Erythroblast (primary cell): ENCODE measurements at places on chromosomes 3 and 15.

DNA sequence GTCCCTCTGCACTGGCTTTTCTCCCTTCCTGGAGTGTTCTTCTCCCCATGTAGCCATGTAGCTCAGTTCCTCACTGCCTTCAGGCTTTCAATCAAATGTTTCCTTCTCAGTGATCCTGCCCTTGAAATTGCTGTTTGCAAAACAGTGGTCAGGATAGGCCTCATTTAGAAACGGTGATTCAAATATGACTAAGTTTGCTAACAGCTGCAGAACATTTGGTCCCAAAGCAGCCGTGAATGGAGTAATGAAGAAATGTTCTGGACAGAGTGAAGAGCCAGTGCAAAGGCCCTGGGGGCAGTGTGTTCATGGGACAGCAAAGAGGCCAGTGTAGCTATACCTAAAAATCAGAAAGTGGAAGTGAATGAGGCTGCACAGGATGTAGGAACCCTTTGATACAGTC, 223.4 kb downstream of the FEZF2 start:
- no peak for DNase-seq

DNA sequence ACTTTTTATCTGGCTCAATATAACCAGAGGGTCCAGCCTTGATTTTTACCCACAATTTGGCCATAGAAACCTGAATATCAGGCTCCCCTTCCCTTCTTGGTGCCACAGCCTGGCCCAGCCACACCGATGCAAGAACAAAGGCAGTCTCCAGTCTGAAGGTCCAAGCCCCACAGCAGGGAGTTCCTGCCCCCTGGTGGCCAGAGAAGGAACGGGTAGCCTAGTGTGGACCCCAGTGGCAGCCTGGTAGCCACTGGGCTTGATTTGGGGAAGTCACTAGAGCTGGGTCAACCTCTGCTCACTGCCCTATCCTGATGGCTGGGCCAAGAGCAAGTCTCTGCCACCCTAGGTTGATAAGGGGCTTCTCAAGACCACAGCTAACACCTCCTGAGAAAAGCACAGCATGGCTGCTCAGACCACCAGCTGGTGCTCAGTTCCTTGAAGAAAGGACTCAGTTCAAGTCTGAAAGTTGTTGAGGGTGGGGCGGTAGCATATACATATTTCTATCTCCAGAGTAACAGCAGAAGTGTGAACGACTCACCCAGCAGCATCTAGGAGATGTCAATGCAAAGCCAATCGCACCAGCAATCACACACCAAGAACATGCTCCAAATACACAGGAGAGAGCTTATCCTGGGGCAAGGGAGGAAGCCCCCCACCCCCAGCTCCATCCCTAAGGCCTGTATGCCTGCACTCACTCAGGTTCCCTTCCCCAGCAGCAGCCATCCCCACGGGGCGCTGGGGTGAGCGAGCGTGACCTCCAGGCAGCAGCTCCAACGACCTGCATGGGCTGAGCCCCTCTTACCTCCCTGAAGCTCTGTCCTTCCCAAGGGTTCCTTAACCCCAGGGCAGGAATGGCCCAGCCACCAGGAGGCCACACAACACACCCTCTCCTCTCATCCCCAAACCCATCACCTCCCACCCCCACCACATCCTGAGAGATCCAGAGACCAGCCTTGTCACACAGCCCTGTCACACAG, 7.6 kb downstream of the PFKFB4 start:
- DNase-seq, result peak; percentile 78

DNA sequence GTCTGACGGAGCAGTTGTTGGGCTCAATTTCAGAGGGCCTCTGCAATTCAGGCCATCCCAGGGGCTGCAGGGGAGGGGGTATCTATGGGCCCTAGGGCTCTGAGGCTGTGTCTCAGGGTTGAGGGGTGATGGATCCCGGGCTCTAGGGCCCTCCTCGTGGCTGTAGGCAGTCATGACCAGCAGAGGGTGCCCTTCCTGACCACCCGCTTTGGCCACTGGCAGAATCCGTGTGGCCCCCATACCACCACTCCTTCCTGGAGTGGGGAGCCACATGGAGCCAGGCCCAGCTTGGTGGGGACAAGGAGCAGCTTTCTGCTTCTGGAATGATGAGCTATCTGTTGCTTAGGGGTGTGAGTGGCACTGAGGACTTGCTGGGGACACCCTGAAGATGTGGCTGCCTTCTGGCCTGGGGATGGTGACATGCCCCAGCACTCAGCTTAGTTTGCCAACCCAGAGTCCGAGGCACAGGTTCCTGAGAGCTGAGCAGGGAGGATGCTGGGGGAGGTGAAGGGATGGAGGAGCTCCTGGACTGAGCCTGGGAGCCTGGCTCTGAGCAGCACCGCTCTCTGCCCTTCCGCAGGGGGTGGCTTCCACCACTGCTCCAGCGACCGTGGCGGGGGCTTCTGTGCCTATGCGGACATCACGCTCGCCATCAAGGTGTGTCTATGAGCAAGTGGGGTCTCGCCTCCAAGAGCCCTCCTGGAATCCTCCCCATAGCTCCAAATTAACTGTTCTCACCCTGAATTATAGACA, 20.2 kb downstream of the HDAC11 start:
- peak; percentile 47 for DNase-seq

DNA sequence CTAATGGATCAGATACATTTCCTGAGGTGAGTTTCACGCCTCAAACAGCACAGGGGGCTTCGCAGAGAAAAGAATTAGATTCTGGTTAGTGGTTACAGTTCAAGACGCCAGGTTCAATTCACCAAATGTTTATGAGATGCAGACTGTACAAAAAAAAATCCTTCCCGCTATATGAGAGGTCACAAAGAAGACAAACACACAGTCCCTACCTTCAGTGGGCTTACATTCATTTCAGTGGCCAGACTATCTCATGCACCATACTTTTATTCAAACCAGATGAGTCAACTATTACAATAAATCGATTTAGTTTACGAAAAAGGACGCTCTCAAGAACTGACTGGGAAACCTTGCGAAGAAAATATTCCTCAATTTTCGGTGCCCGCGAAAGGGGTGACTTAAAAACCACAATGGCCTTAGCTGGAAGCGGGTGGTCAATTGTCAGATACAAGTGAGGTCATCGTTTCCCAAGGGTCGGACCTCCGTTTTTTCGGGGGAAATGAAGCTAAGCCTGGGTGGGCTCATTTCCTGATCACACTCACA, 695 bp downstream of the METTL6 start:
- no peak for DNase-seq

DNA sequence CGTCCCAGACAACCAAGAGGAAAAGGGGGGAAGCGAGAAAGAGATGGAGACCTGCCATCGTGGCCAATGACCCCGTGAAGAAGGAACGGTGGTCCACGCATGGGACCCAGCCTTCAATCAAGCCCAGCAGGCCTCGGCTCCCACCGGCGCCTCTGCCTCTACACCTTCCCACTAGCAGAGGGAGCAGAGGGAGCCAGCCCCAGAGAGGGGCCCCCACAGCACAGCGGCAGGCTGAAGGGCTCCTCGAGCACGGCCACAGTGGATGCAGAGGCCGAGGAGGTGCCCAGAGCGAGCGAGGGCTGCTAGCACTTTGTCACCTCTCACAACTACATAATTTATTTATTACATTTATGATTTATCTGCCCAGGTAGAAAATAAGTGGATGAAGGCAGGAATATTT, 68.4 kb upstream of the TOPAZ1 start:
- no peak for DNase-seq

- DNase-seq, result no peak
These were observed 109.6 kb upstream of the CTDSPL start for GRCh38 chr3:37751967-37752648.

DNA sequence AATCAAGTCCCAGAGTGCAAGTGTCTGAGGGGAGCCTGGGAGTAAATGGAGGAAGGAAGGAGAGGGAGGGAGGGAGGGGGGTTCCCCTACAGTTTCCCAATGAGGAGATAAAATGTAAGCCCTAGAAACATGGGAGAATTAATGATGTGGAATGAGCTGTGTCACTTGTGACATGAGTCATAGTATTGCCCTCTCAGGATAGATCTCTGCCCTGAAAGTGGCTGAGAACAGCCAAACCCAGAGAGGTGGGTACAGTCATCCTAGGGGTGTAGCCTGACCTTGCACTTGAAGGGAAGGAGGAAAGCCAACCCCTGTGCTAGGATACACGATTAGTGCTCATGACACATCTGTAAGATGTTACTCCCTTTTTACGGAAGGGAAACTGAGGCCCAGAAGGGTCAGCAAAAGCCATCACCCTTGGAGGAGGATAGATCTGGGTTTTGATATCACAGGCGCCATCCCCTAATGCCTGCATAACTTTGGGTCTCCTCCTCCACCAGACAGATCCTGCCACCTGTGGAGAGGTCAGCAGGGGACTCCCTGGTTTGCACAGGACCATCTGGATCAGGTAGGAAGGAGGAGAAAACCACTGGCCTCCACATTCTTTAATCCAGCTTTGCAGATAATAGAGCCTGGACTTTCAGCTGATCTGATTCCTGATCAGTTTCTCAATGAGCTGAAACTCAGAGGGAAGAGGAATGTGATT, 23.1 kb upstream of the USP3 start:
- DNase-seq, result peak; percentile 34

GRCh38 chr3:125143982-125144652, 68.4 kb downstream of the SLC12A8 start:
- DNase-seq, result no peak

GRCh38 chr3:120452816-120453215, 2.0 kb upstream of the FSTL1 start:
- DNase-seq, result no peak

- no peak for DNase-seq
These were observed 382.1 kb downstream of the GAP43 start for GRCh38 chr3:116005404-116005803.

- no peak for DNase-seq
These were observed 113.9 kb downstream of the TMEM108 start for GRCh38 chr3:133152056-133152455.

DNA sequence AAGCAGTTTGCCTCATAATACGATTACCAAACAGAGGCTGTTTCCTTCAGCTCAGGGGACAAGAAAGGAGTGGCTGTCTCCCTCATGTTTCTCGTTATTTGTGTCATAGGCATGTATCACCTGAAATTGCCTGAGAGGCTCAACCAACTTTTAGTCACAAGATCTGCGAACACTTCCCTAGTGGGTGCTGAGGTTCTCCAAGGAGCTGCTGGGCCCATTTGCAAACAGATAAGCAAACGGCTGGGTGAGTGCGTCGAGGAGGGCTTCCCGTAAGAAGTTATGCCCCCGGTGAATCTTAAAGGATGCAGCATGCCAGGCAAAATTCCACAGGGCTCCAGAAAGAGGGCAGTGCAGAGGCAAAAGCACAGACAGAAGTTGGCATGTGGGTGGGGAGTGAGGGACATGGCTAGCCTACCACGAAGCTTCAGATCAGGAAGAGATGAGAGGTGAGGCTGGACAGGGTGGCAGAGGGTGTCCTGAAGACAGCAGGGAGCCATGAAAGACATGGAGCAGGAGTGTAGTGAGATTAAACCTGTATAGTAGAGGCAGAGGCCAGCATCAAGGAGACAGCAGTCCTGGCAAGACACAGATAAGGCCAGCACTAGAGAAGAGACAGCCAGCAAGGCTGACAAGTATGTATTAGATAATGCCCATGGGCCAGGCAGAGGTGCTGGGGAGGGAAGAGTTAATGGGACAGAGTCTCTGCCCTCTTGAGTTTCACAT, 4.0 kb upstream of the GP9 start:
- peak; percentile 95 for DNase-seq

DNA sequence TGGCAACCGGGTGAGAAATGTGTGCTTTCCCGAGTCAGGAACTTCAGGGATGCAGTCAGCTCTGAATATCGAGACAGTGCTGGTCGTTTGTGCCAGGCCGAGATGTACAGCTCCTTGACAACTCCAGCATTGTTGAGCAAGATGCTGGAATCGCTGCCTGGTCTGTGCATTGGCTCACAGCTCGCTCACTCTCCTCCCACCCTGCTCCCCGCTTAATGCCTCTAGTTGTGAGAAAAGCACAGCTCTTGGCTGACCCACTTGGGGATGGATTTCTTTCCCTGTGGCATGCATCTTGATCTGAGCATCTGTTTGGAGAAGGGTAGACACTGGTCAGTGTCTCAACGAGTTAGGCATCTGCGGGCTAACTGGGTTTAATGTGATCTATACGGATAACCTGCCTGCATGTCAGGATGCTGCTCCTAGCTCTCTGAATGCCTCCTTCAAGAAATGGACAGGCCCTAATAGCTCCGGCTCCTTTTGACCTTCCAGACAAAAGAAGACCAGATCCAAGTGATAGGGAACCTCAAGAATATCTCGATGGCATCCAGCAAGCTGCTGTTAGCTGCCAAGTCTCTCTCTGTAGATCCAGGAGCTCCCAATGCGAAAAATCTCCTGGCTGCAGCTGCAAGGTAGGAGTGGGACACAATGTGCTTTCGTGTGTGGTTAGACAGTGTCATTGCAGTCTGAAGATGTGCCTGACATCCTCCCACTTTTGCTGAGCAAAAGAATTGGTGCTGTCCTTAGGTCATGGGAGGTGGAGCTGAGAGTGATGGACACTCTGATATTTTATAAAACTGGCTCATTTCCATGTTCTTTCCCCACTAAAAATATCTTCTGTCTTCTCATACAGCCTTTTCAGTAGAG, 302.2 kb upstream of the TPM1 start:
- DNase-seq, result no peak

GRCh38 chr3:60772584-60772983, 478.7 kb downstream of the FHIT start:
- no peak for DNase-seq

- DNase-seq, result no peak
These were observed 9.0 kb upstream of the ATP13A5 start for GRCh38 chr3:193387596-193387995.

GRCh38 chr3:194380326-194380725, 10.8 kb upstream of the LRRC15 start:
- DNase-seq, result no peak

DNA sequence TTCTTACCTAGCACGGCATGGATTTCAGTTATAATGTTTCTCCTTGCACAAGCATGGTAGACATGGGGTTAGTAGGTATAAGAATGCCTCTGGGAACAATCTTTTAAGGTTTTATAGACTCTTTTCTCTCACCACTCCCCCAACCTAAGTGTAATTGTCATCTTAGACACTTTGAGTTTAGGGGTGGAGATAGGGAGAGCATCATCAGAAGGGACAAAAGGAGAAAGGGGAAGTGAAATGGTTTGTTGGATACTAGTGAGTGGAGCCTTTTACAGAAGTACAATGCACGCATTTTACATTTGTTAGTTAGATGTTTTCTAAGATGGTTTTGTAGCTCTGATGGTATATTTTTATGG, 189.2 kb downstream of the TP63 start:
- DNase-seq, result no peak

- DNase-seq, result no peak
These were observed 158.7 kb upstream of the SPRED1 start for GRCh38 chr15:38093931-38094330.

- DNase-seq, result no peak
These were observed 100.1 kb upstream of the PLSCR5 start for GRCh38 chr3:146705225-146705624.

DNA sequence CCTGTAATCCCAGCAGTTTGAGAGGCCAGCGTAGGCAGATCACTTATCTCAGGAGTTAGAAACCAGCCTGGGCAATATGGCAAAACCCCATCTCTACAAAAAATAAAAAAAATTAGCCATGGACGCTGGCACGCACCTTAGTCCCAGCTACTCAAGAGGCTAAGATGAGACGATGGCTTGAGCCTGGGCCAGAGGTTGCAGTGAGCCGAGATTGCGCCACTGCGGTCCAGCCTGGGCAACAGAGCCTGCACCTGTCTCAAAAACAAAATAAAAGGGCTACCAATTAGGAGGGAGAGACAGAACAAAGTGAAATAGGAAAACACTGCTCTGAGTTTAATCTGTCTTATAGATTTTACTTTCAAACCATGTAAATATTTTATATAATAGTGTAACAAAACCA, 33.8 kb downstream of the MSL2 start:
- DNase-seq, result no peak

- no peak for DNase-seq
These were observed 77.7 kb downstream of the DGKG start for GRCh38 chr3:186284349-186284652.
